ENCODE measurements at places on chromosomes 4 and X.

- DNase-seq: no peak
Observed at GRCh38 chrX:142898164-142898563, 127.6 kb upstream of the SPANXN4 start.

- no peak for DNase-seq
Observed at GRCh38 chr4:183241721-183242151, 78.3 kb downstream of the CLDN22 start.

DNA sequence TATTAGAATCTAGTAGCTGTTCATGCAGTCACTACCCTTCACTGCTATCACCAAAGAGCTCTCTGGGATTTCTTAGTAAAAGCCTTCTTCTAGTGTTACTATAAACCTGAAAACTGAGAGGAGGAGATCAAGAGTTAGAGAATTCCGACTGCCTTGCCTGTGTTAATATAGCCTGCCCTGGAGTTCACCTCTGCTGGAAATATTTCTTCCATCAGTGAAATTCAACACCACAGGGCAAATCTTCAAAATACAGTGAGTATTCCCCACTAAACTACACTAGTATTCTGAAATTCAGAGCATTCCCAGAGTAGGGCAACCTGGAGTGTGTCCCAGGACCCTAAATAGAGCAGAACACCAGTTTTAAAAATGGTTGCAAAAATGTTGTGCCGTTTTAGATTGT, 301.1 kb downstream of the ARHGAP24 start:
- DNase-seq: no peak

GRCh38 chrX:12292996-12293765, 154.9 kb downstream of the FRMPD4 start:
- DNase-seq: no peak

DNA sequence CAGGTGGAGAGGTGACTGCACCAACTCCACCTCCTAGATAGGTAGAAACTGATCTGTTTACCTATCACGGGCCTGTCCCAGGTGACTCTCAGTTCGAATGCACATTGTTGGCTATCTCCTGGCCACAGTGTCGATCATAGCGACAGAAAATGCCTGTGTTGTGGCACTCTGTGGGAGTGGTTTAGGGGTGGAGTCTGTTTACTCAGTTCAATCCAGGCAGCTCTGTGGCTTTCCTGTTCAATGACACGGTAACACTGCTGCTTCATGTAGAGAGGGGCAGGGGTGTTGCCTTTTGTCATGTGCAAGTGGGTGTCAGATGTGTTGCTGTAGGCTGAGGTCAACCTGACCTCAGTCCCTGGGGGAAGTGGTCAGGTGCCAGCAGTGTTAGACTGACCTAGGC, 1602.4 kb downstream of the TECRL start:
- DNase-seq: no peak

DNA sequence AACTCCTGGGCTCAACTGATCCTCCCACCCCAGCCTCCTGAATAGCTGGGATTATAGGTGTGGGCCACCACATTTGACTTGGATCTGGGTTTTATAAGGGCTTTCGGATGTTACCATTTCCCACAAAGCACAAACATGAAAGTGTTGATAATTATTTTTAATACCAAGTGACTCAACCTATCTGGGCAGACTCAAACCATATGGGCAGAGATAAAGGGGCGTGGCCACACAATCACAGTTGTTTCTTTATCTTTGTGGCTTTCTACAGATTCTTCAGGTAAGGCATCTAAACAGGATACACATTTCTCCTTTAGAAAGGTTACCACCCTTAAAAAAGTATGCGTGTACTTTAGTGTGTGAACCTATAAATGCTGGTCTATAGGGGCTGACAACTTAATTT, 122.5 kb downstream of the ZNF827 start:
- DNase-seq: no peak

DNA sequence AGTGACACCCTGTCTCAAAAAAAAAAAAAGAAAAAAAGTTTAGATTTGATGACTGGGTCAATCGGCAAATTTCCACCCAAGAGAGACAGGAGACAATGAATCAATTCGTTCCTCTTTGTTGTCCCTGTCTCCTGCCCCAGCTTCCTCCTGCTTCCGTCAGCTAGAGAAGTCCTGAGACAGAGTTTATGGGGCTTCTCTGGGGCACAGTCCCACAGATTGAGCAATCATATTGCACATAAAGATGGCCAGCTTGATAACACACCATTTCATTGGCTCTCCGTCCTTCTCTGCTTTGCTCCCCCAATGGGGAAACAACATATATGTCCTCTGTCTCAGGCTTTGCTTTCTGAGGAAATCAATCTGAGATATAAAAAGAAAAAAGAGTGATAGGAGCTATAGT, 78.4 kb upstream of the FUNDC1 start:
- DNase-seq: no peak

DNA sequence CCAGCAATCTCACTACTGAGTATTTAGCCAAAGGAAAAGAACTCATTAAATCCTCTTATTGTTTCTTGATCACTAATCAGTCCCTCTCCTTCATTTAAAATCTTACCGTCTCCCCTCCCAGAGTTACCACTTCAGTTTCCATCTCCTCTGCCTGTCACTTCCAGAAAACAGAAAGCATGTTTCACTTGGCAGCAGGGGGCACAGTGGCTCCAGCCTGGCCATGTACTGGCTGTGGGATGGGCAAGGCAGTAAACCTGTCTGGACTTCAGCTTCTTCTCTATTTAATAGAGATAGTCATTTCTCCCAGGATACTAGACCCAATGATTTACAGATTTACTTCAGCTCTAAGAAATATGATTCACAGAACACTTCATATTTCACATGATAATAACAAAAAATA, 63.2 kb downstream of the CD40LG start:
- DNase-seq: no peak

GRCh38 chr4:5615496-5616075, 92.8 kb downstream of the EVC2 start:
- DNase-seq: no peak

GRCh38 chr4:151808120-151808529, 47.3 kb upstream of the GATB start:
- DNase-seq: no peak

- DNase-seq: no peak
Observed at GRCh38 chr4:99848591-99849001, 32.0 kb downstream of the DAPP1 start.

DNA sequence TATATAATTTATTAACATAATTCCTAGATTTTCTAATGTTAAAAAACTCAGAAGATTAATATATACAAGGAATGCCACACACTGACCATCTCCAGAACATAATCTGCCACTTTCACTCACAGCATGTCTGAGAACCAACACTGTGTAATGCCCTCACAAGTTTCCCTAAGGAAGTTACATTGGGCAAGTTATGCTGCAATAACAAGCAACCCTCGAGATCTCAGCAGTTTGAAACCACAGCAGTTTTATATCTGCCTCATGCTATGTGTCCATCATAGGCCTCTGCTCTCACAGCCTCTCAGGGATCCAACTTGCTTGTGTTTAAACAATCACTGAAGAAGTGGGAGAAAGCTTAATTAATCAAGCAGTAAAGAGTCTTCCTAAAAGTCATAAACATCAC, 250.0 kb upstream of the SLC7A11 start:
- no peak for DNase-seq

DNA sequence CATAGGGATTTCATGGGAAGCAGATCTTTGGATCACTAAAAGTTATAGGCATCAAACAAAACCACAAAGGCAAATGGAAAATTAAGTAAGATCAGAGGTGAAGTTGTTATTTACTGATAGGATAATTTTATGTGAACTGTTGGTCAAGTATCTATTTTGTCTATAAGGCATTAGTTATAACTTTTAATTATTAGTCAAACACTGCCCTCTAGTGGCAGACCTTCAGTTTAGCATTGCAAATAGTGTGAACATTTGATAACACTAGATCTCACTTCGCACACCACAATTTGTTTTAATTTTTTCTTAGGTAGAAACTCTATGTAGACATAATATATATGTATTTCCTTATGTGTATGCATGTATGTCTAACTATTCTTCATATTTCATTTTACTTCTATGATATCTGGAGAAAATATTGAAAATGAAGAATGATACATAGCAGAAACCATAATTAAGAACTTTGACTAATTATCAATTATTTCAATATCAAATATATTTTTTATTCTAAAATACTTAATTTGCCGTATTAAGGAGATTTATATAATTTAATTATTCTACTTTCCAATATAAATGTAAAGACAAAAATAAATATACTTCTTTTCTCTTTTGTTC, 214.5 kb upstream of the TACR3 start:
- peak; percentile 68 for DNase-seq

GRCh38 chrX:108735679-108736508, 469 bp downstream of the IRS4 start:
- DNase-seq: no peak

DNA sequence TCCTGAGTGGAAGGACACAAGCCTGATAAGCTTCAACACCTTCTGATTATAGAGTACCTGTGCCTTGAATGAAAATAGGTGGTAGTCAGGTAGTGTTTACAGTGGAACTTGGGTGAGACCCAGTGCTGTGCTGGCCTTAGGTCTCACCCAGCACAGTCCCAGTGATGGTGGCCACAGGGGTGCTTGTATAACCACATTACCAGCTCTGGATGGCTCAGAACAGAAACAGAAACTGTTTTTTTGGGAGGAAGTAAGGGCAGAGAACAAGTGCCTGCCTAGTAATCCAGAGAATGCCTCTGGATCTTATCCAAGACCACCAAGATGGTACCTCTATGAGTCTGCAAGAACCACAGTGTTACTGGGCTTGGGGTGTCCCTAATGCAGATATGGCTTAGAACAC, 171.5 kb upstream of the DIPK2B start:
- no peak for DNase-seq
